Fibroblast of the conjunctiva (primary cell): ENCODE measurements at places on chromosomes 2 and 18.

DNA sequence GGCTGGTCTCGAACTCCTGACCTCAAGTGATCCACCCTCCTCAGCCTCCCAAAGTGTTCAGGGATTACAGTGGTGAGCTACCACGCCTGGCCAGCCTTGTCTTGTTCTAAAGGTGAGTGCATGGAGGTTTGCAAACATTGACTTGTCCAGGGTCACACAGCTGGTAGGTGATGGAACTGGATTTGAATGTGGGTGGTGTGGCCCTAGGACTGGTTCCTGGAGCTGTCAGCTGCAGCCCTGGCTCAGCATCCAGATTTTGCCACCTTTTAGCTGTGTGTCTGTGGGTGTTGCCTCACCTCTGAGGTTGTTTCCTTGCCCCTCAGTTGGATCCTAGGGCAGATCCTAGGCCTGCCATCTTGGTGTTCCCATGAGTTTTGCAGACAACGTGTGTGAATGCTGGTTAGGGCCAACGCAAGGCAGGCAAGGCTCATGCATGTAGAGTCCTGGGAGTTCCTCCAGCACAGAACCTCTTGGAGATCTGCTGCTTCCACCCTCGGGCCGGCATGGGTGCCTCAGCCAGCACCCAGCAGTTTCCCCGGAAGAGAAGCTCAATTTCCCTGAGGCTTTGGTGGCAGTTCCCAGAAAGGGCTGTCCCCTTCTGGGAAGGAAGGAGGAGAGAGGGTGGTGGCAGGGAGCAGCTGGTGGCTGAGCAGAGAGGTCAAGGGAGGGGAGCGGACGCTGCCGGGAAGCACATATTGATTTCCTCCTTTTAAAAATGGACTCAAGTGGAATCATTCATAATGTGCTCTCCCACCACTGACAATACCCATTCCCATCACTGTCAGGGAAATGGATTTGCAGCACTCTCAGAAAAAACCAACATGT is 127.6 kb upstream of the HS6ST1 start:
- DNase-seq, result no peak

GRCh38 chr2:17961789-17962188 is 83.3 kb downstream of the KCNS3 start:
- DNase-seq, result no peak

DNA sequence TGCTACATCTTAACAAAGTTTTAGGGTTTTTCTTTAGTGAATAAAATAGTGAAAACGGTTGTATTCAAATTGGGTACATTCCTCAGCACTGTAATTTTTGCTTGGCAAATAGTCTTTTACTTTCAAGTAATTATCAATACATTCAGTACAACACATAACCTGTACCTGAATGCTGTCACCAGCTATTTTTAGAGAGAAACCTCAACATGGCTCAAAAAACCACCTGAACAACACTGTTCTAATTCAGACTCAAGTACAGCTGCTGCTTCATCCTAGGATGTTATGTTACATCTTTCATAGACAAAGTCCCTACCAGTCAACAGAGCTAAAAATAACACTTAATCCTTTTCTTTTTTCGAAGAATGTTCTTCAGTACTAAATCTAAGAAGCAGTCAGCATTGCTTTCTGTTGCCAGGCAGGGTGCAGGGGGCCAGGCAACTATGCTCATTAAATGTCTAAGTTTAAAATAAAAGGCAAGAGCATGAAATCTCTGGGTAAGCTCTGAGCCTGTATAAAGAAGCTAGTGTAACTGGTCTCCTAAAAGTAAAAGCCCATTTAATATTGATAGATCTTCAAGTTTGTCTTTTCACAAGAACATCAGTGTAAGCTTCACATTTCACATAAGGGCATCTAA is 20.5 kb downstream of the PDIA6 start:
- no peak for DNase-seq

- no peak for DNase-seq
Observed at GRCh38 chr18:45166836-45167551, 448.3 kb upstream of the SLC14A2 start.

DNA sequence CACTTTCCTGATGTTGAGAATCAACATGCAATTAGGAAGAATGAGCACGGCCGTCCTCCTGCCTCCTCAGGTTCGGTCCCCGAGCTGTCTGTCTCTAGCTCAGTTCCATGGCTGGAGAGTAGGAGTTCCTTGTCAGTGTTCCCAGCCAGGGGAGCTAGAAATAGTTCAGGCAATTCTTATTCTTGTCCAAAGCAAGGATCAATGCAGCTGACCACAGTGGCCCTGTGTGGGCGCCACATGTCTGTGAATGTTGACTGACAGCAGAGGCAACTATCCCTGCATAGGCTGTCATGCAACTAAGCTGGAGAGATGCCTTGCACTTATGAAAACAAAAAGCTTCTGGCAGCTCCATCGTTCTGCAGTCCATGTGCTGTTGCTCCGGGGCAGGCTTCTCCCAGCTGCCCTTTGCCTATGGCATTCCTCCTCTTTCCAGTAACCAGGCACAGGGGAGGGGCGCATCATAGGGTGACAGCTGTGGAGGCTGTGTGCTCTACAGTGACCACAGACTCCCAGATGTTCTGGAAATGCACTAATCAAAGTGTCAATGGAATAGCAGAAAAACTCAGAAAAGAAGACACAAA is 58.7 kb downstream of the PDCL3 start:
- DNase-seq, result no peak
